Activated naive CD4-positive, alpha-beta T cell (primary cell): ENCODE measurements at places on chromosomes 1 and 21.

- DNase-seq, result no peak
Measured at GRCh38 chr1:76939817-76940216, 72.5 kb downstream of the ST6GALNAC5 start.

- DNase-seq, result no peak
Measured at GRCh38 chr1:39091845-39092645, 65.9 kb downstream of the NDUFS5 start.

GRCh38 chr21:37866027-37866426 is 50.2 kb downstream of the KCNJ6 start:
- no peak for DNase-seq

- no peak for DNase-seq
Measured at GRCh38 chr1:76109404-76109803, 34.9 kb downstream of the ST6GALNAC3 start.
